MG63 (cell line): ENCODE measurements at places on chromosomes 5 and 9. TPM values are rescaled to one million over a fixed set of nuclear protein-coding genes. Genes with fewer than 3 reads are reported as not detected.
A peak's percentile ranks its signal among the peaks of the same experiment; 100 is the strongest.

The OR1Q1 gene
- not detected in 2 replicates for total RNA-seq

GRCh38 chr5:135222171-135222681, 176.8 kb downstream of the MACROH2A1 start:
- DNase-seq = peak; percentile 36

DNA sequence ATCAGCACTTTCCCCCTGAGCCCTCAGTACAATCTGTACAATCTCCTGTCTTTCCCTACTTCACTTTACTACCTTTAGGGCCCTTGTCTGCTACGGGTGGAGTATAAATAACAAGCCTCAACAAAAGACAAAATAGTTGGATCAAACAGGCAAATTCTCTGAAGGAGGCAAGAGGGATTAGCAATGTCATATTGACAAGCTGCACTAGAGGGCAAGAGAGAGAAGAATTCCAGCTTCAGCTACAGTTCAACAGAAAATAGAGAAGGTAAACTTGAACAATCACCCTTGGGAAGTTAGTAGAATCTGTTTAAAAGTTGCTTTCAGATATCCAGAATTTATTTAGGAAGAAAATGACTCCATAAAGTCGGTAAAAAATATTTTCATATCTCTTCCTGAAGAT, 68.4 kb upstream of the IZUMO3 start:
- DNase-seq = no peak

GRCh38 chr9:116539549-116539948, 147.6 kb upstream of the TRIM32 start:
- DNase-seq = no peak

DNA sequence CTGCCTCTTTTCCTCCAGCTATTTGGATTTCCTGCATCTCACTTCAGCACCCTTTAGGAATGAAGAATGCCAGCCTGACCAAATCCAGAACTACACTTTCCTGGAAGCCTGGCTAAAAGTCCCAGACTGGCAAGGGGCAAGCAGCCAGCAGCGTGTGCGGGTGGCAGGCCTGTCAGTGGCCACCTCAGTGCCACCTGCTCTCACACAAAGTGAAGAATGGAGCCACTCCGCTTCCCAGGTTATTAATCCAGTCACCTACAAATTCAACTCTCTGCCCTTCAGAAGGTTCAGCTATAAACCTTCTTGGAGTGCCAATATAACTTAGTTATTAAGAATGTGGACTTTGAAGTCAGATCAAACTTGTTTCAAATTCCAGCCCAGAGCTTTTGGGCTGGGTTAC, 6.7 kb upstream of the ALDOB start:
- no peak for DNase-seq

DNA sequence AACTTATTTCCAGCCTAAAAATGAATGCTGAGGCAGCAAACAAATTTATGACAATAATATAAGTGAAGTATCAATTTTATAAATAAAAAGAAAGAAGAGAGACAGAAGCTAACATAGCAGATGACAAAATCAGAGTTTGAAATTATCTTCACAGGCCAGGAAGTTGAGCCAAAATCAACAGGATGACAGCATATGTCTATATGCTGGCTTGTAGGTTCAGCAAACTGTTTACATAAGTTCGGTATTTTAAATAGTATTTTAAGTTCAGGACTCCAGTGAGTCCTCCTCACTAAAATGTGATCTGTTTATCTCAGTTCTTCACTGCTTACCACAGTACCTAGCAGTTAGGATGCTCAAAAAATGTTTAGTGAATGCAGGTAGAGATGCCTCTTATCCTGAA, 359.6 kb upstream of the SMC2 start:
- DNase-seq = peak; percentile 29

- DNase-seq = no peak
Measured at GRCh38 chr9:110821064-110821463, 152.5 kb downstream of the MUSK start.

DNA sequence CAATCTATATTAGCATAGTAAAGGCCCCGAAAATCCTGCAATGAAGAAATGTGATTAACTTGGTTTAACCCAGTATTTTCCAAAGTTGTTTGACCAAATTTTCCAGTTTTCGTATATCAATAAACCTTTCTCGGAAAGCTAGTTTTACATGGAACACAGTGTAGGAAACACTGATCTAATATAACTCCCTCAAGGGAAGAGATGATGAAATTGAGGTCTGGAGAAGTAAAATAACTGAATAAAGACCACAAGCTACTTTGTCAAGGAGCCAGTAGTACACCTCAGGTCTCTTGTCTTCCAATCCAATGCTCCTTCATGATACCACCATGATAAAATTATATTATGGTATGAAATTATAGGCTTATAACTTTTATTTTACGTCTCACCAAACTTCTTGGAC, 118.1 kb upstream of the TARS1 start:
- no peak for DNase-seq

DNA sequence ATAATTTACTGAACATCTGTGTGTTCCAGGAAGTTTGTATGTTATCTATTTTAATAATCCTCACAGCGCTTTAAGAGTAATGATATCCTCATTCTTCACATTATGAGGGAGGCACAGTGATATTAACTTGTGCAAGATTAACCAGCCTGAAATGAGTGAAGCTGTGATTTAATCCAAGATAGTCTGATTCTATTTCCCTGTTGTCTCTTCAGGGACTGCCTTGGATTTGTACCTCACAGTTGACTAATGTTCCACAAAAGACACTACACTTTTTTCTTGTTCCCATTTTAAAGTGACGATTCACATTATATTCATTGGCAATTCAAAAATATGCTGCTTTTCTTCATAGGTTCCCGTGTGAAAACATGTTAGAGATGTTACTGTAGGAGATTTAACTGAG, 125.3 kb upstream of the GNA14 start:
- DNase-seq = no peak

GRCh38 chr5:96253140-96253539, 179.9 kb downstream of the PCSK1 start:
- no peak for DNase-seq

The WWC1 gene
- 15.9 and 38.3 TPM in 2 replicates for total RNA-seq
